T-cell (primary cell): ENCODE measurements at places on chromosomes 7 and 10.

DNA sequence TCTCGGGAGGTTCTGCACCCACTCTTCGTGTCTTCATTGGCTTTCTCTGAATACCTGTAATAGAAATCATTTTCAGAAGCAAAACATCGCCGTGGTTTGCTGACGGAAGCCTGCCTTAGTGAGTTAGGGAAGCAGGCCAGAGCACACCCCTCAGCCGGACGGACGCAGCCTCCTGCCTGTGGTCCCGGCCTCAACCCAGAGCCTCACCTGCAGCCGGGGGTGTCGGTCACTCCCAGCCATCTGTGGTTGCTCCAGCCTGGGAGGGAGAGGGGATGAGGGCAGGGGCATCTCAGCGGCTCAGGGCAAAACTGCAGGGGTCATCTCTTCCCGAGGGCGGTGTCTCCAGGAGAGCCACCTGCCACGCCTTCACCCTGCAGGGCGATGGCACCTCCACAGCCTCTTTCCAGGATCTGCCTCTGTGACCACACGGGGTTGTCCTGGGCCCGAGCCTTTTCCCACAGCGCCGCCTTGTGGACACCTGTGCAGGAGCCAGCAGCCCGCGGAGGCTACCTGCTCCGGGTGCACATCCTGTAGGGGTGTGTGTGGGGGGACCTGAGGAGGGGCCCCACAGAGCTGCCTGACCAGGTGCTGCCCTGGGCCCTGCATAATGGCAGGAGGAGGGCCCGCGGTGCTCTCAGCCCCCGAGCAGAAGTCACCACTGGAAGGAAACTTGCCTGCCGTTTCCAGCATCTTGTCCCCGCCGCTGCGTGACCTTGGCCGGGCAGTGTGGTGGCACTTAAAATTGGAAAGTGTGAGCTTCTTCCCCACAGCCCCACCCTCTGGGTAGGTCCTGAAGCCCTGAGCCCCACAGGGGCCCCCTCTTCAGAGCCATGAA is 21.6 kb upstream of the AP5Z1 start:
- no peaks in the 10 kb centered on the region for H3K27me3 ChIP-seq
- no peak overlapping the region for H3K4me3 ChIP-seq
- peaks cover 6% of the 10 kb centered on the region for H3K36me3 ChIP-seq
- H3K27ac ChIP-seq = no peak overlapping the region
- DNase-seq = peak; percentile 83

GRCh38 chr7:126228356-126229061 is 1024.2 kb downstream of the GRM8 start:
- no peak overlapping the region for H3K27ac ChIP-seq
- H3K27me3 ChIP-seq = no peaks in the 10 kb centered on the region
- no peaks in the 10 kb centered on the region for H3K4me1 ChIP-seq
- no peak for DNase-seq

DNA sequence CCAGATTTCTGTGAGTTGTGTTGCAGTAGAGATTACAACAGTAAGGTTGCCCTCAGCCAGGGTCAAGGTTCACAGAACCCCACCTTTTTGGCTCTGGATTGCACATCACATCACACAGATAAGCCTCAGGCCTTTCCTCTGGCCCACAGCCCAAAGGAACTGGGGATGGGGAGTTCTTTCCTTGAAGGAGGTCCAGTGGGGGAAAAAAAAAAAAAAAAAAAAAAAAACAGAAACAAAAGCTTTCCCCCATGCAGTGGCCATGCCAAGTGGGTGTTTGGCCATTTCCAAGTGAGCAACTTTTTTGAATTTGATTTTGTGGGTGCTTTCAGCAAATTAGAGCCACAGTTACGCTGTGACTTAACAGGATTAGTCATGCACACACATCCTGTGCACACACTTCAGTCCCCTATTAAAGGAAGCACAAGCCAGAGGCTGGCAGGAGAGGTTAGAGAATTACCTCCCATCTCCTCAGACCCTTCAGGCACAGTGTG is 79.3 kb upstream of the NANOS1 start:
- peaks cover 13% of the 10 kb centered on the region for H3K27me3 ChIP-seq
- no peaks in the 10 kb centered on the region for H3K36me3 ChIP-seq
- no peak for DNase-seq
- no peak overlapping the region for H3K4me3 ChIP-seq
- no peaks in the 10 kb centered on the region for H3K4me1 ChIP-seq

DNA sequence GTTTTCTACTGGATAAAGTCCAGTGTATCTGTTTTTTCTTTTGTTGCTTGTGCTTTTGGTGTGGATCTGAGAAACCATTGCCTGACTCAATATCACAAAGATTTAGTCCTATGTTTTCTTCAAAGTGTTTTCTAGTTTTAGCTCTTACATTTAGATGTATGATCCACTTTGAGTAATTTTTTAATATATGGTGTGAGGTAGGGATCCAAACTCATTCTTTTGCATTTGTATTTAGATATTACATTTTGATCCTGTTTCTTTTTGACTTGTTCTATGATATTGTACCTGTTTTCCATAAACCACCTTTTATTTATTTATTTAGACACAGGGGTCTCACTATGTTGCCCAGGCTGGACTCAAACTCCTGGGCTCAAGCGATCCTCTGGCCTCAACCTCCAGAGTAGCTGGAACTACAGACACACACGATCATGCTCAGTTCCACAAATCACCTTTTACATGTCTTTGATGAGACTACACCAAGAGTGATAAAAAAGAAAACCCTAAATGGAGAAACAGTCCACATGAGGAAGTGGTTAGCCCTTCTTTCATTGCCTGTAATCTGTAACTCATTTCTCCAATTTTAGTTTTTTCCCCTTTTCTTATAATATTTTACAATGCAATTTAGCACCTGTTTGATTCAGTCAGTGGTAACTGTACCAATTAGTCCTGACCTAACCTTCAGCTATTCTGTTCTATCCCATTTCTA is 86.0 kb downstream of the SLC37A3 start:
- no peaks in the 10 kb centered on the region for H3K27me3 ChIP-seq
- no peak overlapping the region for H3K27ac ChIP-seq
- no peaks in the 10 kb centered on the region for H3K36me3 ChIP-seq
- no peak for DNase-seq
- no peak overlapping the region for H3K4me3 ChIP-seq
- no peaks in the 10 kb centered on the region for H3K4me1 ChIP-seq
